Kidney (tissue), 22 donors: ENCODE measurements at places on chromosomes 16 and 17.

GRCh38 chr17:74738051-74738996 lies 1.3 kb downstream of the RAB37 start:
- DNase-seq = peak; percentile 59

DNA sequence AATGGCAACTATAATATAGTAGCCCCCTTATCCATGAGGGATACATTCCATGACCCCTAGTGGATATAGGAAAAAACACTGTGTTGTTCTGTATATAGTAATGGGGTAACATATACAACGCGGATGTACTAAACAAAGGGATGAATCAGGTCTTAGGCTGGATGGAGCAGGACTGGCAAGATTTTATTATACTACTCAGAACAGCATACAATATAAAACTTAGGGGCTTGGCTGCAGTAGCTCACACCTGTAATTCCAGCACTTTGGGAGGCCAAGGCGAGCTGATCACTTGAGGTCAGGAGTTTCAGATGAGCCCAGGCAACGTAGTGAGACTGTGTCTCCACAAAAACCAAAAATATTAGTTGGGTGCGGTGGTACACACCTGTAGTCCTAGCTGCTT lies 26.8 kb downstream of the VMP1 start:
- DNase-seq = no peak

GRCh38 chr17:48627623-48628521 lies 1.7 kb upstream of the HOXB9 start:
- DNase-seq = peak; percentile 36

DNA sequence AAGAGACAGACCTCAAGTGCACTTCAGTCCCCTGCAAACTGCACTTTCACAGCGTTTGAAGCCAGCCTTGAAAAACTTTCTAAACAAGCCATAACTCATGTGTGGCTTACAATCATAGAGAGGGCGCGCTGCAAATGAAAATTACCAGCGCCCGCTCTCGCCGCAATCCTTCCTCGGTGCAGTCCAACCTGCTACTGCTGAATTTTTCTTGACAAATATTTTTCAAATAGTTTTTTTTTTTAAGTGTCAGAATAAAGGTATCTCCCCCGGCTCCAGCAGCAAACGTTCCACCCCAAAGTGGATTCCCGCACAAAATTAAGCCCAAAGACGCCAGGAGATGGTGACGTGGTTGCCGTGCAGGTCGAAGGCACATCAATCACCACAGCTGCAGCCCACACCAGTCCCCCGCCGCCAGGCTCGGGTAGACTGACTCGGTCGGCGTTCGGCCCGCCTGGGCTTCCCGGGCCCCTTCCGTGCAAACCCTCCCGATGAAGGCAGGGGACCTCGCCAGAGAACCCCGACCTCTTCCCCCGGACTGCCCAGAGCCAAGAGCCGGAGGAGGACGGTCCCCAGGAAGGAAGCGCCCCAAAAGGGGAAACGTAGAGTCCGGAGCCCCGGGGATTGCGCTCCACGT lies 630 bp downstream of the GRB2 start:
- DNase-seq = peak; percentile 59

- no peak for DNase-seq
These were observed 103.0 kb upstream of the SHISA6 start for GRCh38 chr17:11138023-11138422.

- DNase-seq = no peak
These were observed 3.7 kb upstream of the HS3ST2 start for GRCh38 chr16:22810226-22810625.
